ENCODE measurements at places on chromosomes 16 and 17.

DNA sequence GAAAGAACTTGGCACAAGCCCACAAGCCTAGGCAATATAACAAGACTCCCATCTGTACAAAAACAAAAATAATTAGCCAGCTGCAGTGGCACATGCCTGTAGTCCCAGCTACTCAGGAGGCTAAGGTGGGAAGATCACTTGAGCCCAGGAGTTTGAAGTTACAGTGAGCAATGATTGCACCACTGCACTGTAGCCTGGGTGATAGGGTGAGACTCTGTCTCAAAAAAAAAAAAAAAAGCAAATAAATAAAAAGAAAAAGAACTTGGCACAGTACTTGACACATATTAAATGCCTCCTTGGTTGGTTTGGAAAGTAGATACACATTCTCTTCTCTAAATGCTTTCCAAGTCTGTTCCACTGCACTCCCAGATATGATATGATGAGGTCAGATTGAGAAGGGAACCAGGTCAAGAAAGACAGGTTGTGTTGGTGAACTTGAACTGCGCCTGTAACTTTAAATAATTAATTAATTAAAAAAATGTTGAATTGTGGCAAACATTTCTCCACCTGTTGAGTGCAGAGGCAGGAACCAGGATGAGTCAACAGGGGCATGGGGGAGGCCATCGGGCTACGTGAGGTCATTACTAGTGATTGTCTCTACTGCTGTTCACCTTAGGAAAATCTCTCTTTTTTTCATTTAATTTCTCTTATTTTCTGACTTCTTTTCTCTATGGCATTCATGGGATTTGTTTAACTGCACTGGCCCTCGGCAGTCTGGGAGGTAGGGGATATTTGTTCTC is 25.9 kb upstream of the EFCAB13 start:
- no peak for DNase-seq

DNA sequence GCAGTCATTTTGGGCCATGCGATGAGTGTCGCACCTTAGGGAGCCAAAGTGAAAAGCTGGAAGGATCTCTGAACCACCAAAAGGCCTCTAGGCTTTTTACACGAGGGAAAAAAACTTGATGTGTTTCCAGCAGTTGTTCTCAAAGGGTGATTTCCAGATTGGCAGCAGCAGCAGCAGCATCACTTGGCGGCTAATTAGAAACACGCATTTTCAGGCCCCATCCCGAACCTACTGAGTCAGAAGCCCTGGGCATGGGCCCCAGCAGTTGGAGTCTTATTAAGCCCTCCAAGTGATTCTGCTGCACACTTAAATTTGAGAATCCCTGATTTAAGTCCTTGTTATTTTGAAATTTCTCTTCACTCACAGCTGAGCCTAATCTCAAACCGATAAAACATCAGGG is 25.3 kb upstream of the PYY start:
- DNase-seq, result peak; percentile 2

GRCh38 chr16:81997738-81998137 is 13.5 kb downstream of the SDR42E1 start:
- no peak for DNase-seq

- DNase-seq, result peak; percentile 90
Observed at GRCh38 chr16:75265911-75266701, 14.7 kb upstream of the BCAR1 start.

DNA sequence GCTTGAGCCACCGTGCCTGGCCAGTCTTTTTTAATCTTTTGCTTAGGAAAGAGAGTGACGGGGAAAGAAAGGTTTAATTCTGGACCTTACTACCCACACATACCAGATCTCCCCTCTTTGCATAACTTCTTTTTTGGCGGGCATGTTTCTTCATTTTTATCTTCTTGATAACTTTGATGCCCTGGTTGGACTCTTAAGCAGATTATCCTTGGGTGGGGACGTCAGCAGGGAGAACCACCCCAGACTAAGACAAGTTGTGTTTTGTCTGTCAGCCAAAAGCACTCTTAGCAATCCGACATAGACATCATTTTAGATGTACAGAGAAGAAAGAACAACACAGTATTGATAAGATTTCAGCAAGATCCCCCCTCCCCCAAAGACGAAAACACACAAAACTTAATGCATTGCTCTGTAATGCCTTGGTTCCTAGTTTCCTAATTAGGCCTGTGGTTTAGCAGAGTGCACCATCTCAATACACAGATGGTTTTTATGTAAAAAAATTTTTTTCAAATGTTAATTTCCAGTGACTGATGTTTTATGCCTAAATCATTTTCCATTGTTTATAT is 99.9 kb downstream of the MSI2 start:
- no peak for DNase-seq

- DNase-seq, result no peak
Observed at GRCh38 chr16:69926241-69926640, 24.9 kb upstream of the CLEC18A start.

- DNase-seq, result no peak
Observed at GRCh38 chr16:84700446-84701300, 873 bp downstream of the USP10 start.

GRCh38 chr16:50290856-50291255 is 24.5 kb downstream of the ADCY7 start:
- DNase-seq, result no peak

- DNase-seq, result no peak
Observed at GRCh38 chr16:55543472-55543871, 23.0 kb upstream of the CAPNS2 start.

GRCh38 chr16:88454523-88454947 is 1.5 kb downstream of the ZFPM1 start:
- DNase-seq, result no peak

DNA sequence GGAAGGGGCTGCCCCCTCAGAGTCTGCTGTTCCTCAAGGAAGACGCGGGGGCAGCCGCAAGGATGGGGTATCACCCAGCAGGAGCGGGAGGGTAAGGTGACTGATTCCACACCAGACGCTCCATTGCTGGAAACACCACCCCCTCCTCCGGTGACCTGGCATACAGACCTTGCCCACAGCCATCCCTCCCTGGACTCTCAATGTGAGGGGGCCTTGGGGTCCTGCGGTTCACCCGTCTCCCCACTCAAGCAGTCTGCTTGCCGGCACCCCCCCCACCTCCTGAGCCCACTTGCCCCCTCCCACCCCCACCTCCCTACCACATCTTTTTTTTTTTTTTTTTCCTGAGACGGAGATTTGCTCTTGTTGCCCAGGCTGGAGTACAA is 12.1 kb upstream of the HS3ST6 start:
- DNase-seq, result no peak

GRCh38 chr16:85420501-85421337 is 192.4 kb upstream of the GSE1 start:
- DNase-seq, result peak; percentile 82

- DNase-seq, result peak; percentile 73
Observed at GRCh38 chr17:17191346-17191792, 14.8 kb downstream of the PLD6 start.

DNA sequence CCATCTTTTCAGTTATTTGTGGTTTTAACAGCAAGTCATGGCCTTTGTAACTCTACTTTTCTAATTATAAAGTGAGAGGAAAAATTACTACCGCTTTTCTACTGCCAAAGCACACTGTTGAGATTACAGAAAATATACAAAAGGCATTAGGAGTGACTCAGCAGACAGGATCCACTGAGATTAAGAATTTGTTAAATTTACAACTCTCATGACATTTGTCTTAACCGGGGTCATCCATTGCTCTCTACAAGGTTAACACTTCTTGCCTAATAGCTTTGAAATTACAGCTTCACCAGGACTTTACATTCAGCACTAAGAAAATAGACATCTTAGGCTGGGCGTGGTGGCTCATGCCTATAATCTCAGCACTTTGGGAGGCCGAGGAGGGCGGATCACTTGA is 93.4 kb downstream of the SSH2 start:
- no peak for DNase-seq

DNA sequence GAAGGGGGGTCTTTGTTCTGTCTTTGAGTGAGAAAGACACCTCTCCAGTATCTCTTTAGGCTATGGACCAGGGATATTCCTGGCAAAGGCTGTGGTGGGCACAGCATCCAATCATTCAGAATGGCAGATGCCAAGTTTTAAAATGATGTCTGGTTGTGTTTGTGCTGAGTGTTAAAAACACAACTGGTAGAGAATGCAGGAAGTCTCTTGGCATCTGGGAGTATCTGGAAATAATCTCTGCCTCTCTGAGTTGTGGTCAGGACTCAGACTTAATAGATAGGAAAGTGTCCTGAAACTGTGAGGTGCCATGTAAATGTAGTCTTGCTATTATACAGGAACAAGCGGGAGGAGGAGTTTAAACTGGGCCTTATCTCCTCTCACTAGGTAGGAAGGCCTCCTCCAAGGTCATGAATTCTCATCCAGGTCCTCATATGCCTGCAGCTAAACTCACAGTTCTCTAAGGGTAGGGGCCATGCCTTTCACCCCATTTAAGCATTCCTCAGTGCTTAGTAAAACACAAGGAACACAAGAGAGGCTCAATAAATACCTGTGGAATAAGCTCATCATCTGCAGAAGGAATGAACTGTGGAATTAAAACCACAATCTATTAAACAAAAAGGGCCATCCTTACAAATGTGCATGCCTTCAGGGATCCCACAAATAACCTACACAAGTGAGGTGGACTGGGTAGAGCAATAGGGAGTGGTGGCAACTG is 317.6 kb downstream of the CBLN1 start:
- DNase-seq, result no peak

GRCh38 chr16:67517155-67517445 is 11.5 kb upstream of the RIPOR1 start:
- DNase-seq, result no peak

DNA sequence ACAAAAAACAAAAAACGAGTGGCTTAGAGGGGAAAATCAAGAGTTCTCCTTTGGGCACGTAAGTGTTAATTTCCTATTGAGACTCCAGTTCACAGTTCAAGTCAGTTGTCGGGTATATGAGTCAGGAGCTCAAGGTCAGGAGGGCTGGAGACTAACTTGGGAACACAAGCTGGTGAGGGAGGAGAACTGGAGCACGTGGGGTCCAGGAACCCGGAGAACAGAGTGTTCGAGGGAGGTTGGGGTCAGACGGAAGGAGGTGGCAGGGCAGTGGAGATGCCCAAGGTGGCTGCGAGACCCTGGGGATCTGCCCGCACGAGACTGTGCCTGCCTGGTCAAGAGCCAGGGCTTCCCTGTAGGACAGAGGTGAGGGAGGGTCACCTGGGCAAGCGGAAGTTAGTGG is 12.0 kb downstream of the ALDH3A1 start:
- no peak for DNase-seq

DNA sequence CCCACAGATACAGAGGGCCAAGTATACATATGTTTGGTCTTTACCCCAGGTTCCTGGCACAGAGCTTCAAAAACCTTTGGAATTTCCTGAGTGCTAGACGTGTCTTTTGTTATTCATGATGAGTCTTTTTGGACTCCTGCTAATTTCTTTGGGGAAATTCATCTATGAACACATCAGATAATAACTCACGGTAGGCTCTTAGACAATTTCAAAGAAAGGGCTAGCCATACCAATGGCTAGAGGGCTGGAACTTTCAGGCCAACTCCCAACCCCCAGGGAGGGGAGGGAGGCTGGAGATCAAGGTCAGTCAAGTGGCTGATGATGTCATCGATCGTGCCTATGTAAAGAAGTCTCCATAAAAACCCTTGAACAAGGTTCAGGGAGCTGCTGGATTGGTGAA is 101.9 kb downstream of the STX8 start:
- no peak for DNase-seq

GRCh38 chr17:31116167-31116566 is 21.4 kb downstream of the NF1 start:
- DNase-seq, result no peak

- DNase-seq, result peak; percentile 61
Observed at GRCh38 chr17:50944902-50945720, 79.0 kb upstream of the TOB1 start.

GRCh38 chr17:46197530-46197929 is 4.3 kb upstream of the KANSL1 start:
- no peak for DNase-seq

- DNase-seq, result no peak
Observed at GRCh38 chr17:42203354-42203753, 9.1 kb upstream of the GHDC start.

DNA sequence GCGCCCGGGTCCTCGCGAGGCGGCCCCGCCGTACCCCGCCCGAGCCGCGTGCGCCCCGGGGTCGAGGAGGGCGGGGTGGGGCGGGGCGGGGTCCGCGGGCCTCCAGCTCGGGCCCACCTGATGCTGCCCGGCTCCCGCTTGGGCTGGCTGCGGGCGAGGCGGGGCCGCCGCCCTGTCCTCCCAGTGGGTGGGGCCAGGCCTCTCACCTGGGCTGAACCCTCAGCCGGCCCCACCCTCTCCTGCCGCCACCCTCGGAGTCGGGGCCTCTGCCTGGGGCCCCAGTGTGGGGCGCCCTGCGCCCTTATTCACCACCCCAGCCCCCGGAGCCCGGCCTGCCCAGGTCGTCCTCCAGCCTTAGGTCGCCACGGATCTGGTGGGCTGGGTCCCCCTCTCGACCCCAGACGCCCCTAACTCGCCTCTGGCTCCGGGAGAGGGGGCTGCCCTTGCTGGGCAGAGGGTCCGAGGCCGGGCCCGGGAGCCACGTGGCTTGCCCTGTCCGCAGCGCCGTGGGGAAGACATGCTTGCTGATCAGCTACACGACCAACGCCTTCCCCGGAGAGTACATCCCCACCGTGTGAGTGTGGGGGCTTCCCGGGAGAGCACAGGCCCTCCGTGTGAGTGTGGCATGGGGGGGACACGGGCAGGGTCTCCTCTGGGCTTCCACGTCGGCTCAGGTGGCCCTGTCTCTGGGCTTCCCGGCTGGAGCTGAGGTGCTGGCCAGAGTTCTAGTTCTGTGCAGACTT is 578 bp downstream of the RAC3 start:
- DNase-seq, result no peak

DNA sequence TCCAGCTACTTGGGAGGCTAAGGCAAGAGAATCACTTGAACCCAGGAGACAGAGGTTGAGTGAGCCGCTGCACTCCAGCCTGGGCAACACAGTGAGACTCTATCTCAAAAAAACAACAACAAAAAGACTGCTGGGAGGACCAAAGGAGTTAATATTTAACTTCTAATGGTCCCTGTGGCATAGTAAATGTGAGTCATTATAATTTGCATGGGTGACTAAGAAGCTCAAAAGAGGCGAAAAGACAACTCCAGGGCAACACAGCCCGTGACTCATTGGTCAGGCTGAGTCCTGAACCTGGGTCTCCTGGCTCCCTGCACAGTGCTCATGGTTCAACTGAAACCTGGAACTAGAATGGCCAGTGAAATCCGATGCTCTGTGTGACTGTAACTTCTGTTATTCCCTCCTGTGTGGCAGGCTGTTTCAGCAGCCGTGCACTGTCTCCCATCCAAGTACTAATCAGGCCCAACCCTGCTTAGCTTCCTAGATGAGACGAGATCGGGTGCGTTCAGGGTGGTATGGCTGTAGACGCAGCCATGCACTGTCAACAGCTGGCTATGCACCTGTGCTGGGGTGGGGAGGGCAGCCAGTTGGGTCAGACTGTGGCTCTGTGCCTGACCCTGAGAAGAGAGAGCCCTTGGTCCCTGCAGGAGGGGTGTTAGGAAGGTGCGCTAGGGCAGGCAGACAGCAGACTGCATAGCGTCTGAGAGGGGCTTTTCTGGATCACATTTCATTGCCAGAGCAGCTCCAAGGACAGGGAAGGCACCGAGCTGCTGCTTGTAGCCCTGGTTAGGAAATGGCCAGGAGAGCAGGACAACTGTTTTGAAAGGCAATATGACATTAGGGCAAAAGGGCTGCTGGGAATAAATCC is 14.5 kb upstream of the GPRC5C start:
- no peak for DNase-seq

All from chondrocyte (in vitro differentiated cells).